ENCODE measurements at places on chromosomes 5 and 9.

- DNase-seq = no peak
Measured at GRCh38 chr5:30849931-30850710, 343.4 kb upstream of the CDH6 start.

DNA sequence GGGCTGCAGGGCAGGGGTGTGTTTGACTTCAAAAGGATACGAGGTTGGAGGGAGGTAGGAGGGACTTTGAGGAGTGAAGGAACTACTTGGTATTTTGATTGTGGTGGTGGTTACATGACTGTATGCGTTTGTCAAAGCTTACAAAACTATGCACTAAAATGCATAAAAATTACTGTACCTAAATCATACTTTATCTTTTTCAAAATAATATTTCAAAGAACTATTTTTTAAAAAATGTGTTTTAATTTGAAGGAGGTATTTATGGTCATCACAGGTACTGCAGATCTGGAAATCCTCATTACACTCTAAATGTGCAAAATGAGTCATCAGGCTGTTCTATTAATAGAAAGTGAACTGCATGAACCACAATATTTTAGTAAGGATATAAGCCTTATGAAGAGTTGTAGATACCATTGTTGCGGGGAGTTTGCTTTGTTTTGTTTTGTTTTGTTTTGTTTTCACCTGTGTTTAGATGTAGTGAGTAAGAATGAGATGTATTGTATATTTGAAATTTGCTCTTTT is 116.9 kb downstream of the ARRDC3 start:
- DNase-seq = peak; percentile 24

GRCh38 chr9:133728856-133729616 is 9.1 kb downstream of the SARDH start:
- DNase-seq = no peak

GRCh38 chr5:170503990-170504596 is at the start of gene KCNIP1:
Gene KCNIP1 (plus strand): TSS chr5:170504020.
- DNase-seq = no peak

DNA sequence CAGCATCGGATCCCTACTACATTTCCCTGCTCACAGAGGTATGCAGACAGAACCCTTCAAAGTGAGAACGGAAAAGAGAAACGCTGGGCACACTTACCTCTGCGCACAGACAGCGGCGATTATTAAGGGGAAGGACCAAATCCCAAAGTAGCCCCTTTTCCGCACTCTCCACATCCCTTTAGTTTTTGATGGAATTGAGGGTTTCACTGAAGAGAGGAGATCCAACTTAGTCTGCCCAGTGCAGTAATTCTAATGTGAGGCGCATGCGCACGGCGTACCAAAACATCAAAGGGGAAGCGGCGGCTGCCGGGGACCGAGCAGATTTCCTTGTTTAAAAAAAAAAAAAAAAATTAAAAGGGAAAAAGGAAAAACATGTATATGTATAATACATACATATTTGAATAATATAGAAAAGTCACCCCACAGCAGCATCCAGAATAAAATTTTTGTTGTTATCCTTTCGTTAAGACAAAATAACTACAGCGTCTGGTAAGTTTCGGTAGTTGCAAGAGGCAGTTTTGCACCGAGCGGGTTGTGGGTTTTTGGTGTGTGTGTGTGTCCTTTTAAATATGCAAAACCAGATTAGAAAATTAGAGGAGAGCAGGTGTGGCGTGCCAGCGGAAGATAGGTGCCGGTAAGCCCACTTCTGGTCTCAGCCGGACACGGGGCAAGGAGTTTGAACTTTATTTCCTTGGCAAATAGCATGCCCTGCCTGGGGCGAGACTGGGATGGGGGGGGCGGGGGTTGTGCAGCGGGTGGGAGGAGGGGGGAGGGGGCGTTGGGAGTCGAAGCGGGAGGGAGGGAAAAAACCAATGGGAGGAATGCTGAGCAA is at the start of gene GABRB2:
Gene GABRB2, minus strand, starts transcription at position 256 of the 832 bp plus-strand sequence. Its CDS starts 82 bp downstream, at position 174.
- peak; percentile 33 for DNase-seq

DNA sequence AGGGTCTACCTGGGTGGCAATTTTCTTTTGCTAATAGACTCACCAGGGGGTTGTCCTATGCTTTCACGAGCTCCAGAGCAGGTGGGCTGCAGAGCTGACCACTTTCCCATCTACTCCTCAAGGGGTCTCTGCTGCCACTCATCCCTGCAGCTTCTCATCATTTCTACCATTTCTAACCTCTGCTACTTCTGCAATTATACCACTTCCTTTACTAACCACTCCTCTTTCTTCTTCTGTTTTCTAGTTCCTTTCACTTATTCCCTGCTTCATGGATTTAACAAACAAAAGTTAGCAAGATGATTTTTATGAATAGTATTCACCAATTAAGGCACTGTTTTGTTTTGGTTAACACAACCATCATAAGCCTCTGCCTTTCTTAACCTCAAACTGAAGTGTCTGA is 34.5 kb upstream of the NIPBL start:
- DNase-seq = no peak

DNA sequence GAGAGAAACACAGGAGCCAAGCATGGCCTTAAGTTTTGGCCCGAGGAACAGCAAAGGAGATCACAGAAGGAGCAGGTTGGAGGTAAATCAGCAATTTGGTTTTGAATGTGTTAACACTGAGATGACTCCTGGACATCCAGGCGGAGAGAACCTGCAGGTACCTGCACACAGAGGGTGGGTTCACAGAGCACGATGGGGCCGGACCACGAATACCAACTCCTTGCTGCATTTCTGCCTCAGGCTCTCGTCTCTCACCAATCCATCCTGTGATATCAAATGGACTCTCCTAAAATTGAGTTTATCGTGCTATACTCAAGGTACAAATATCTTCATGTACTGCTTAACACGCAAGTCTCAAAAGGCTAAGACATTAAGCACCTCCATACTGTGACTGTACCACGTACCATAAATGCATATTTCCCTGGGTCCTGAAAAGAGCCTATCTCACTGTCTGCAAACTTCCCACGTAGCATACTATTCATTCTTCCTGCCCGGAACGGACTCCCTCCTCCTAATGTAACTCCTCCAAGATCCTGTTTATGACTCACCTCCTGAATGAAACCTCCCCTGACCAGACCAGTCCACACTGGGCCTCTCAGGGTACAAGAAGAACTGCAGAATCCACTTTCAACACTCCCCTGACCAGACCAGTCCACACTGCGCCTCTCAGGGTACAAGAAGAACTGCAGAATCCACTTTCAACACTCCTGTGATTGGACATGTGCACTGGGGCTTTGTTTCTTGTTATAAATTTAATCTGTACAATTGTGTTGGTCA is 380.8 kb upstream of the RFX3 start:
- DNase-seq = no peak

DNA sequence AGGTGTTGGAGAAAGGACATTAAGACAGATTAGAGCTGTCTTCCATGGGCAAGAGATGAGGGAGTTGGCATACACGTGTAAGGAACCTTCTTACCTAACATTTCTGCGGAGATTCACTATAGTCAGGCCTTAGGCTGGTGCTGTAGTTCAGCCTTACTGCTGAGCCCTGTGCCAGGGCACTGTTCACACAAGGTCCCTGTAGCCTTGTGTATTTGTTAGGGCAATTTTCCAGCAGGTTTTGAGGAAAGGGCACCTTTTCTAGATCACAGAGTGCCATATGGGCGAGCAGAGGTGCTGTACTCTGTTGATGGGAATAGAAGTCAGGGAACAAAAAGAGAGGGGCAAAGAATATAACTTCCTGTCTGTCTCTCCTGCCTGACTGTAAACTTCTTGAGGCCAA is 15.6 kb downstream of the PALM2AKAP2 start:
- DNase-seq = no peak
